ENCODE measurements at places on chromosomes 1 and 21.

- no peak for DNase-seq
These were observed 41.6 kb upstream of the NRDC start for GRCh38 chr1:51920130-51920529.

- no peak for DNase-seq
These were observed 31.3 kb upstream of the CLCA4 start for GRCh38 chr1:86515597-86515996.

- no peak for DNase-seq
These were observed 27.1 kb upstream of the KCTD3 start for GRCh38 chr1:215539803-215540570.

- no peak for DNase-seq
These were observed 1.4 kb downstream of the ZNF670 start for GRCh38 chr1:247077213-247077612.

DNA sequence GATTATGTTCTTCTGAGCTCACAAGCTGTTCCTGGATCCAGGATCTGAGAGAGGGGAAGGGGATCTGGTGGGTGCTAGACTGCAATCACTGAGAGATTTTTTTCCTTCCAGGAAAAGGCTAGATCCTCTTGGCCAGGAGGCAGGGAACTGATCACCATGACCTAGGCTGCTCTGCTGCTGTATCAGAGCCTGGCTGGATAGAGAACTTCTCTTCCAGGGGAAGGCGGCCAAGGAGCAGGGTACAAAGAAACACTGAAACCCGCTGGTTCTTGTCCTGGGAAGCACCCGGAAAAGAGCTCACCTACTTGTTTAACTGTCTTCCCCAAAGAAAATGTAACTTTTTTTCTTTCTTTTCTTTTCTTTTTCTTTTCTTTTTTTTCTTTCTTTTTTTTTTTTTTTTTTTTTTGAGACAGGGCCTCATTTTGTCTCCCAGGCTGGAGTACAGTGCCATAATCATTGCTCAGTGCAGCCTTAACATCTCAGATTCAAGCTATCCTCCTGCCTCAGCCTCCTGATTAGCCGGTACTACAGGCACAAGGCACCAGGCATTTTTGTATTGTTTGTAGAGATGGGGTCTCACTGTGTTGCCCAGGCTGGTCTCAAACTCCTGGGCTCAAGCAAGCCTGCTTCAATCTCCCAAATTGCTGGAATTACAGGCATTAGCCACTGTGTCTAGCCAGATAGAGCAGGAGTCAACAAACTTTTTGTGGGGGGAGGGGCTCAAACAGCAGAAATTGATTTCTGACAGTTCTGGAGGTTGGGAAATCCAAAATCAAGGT lies 12.4 kb upstream of the RPS6KA1 start:
- DNase-seq = no peak

DNA sequence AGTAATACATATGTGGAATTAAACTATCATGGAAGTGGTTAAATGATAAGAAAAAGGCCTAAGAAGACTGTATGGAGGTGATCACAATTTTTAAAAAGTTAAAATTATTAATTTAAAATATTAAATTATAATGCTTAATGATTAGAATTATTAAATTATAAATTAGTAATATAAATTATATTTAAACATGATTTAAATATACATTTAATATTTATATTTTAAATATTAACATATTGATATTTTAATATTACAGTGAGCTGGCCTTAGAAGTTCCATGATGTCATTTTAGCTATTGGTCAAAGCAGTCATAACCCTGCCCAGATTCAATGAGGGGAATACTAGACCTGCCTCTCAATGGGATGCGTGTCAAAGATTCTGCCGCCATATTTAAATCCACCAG lies 281.2 kb downstream of the PRDM2 start:
- DNase-seq = no peak

DNA sequence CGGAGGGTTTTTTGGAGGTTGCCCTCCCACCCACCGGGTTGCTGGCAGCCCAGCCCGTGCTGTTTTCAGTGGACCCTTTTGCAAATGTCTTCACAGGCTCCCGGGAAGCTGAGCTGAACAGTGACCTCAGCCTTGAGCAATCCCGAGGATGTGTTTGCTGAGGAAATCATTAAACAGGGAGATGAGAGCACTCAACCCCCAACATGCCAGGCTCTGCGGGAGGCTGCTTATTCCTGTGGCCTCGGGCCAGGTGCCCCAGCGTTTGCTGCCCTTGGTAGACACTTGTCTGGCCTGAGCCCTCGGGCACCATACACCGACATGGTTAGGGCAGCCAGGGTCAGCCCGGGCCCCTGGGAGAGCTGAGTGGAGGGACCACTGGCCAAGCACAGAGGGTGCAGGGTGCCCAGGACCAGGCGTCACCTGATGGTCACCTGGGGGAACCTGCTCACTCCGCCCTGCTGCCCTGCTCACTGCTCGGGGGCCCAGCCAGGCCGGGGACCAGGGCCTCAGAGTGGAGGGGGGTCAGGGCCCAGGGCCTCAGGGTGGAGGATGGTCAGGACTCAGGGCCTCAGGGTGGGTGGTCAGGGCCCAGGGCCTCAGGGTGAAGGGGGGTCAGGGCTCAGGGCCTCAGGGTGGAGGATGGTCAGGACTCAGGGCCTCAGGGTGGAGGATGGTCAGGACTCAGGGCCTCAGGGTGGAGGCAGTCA lies 42.5 kb upstream of the POFUT2 start:
- DNase-seq = no peak

DNA sequence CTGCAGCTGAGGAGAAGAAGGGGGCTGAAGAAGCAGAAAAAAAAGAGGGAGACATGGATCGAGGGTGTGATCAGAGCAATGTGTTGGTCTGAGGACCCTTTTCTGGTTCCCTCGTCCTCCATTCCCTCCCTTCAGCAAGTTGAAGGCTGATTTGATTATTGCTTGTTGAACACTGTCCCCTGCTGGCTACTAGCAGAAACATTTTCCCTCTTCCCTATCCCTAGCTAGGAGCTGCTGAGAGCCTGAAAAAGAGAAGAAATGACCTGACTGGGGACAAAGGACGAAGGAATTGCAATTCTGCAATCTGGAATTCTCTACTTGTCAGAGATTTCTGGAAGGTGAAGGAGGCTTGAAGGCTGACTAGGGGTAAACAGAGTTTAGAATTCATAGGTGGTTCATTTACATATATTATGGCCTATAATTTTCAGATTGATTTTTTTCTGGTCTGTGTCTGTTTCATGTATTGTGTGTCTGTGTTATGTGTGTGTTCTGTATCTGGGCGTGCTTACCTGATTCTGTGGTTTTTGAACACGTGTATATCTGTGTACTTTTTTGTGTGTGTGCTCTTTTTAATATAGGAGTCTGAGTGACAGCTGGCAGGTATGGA lies 9.8 kb downstream of the NHLH1 start:
- no peak for DNase-seq

DNA sequence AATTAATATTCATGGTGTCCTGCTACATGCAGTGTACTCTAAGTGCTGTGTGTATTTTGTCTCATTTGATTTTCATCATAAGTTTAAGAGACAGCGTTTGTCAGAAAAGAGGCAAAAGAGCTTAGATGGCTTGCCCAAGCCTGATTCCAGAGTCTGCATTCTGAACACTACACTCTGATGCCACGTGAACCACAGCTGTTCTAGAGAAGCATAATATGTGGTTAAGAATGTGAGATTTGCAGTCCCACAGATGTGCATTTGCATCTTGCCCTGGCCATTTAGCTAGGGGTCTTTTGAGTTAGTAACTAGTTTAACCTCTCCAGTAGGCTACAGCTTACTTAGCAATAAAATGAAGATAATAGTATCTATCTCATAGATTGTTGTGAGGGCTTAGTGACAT lies 9.2 kb upstream of the GADD45A start:
- DNase-seq = no peak

GRCh38 chr1:116475850-116476218 lies 95.0 kb downstream of the CD58 start:
- no peak for DNase-seq

DNA sequence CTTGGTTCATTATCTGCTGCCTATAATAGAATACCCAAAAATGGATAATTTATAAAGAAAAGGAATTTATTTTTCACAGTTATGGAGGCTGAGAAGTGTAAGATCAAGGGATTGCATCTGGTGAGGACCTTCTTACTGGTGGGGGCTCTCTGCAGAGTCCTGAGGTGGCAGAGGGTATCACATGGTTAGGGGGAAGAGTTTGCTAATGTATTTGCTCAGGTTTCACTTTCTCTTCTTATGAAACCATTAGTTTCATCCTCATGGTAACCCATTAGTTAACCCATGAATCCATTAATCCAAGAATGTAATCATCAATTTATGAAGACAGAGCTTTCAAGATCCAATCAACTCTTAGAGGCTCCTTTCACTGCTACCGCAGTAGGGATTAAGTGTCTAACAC lies 120.6 kb downstream of the DNM3 start:
- DNase-seq = no peak
